Activated T-helper 2 cell treated with anti-CD3 and anti-CD28 coated beads, Interferon-gamma antibody, Interleukin-2, Interleukin-4, amounts not matched to agents 10 μg/mL and 5 μg/mL and 100 μg/mL, durations not matched to agents 14 hours and 24 hours and 36 hours (primary cell): ENCODE measurements at places on chromosomes 4 and X. TPM values are rescaled to one million over a fixed set of nuclear protein-coding genes. Genes with fewer than 3 reads are reported as not detected.

- DNase-seq = no peak
Measured at GRCh38 chr4:86924811-86925210, 10.0 kb upstream of the AFF1 start.

DNA sequence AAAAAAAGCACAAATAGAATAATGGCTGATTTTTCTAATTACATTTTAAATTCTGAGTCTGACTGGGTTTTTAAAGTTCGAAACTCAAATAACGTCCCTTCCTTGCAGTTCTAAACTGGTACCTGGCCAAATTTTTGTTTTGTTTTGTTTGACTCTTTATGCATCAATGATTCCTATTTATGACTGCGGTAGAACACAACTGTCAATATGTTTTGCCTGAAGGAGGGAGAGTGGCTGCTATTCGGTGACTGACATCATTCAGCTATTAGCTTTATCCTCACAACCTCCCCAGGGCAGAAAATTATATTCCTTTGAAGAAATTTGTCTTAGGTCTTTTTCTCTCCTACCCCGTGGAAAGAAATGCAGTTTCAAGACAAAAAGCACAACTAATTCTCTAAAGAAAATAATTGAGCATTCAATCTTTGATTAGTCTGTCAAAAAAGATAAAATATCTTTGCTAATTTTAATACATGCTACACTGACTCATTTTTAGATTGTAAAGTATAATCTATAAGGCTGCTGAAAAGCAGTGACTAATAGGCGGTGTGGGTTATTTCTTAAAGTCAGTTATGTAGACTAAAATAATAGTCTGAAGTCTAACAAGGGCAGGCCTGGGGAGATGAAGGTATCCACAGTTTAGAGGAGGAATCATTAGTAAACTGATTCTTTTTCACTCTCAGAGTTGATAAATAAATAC is 61.9 kb downstream of the TMEM150C start:
- no peak for DNase-seq

DNA sequence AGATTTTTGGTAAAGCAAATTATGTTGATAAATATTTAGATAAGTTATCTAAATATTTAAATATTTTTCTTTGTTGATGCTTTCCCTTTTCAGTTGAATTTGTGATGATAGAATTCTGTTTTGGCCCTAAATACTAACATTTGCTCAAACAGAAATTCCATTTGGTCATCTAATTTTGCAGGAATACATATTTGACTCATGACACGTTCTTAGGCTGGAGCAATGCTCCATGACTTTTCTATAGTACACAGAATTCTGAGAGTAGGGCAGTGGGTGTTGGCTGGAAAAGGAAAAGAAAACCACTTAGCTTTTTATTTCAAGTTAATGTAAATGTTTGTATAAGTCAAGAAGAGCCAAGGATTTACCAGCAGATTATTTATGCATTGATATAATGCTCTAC is 58.6 kb upstream of the GK2 start:
- DNase-seq = no peak

GRCh38 chrX:131792356-131792749 is 230.7 kb upstream of the STK26 start:
- no peak for DNase-seq

- DNase-seq = no peak
Measured at GRCh38 chr4:122532766-122533165, 76.2 kb upstream of the IL2 start.

- DNase-seq = no peak
Measured at GRCh38 chr4:102518703-102519131, 17.6 kb downstream of the NFKB1 start.

GRCh38 chrX:79444694-79445210 is 77.6 kb upstream of the ITM2A start:
- DNase-seq = no peak

GRCh38 chrX:37906357-37906756 is 59.0 kb upstream of the DYNLT3 start:
- DNase-seq = no peak

DNA sequence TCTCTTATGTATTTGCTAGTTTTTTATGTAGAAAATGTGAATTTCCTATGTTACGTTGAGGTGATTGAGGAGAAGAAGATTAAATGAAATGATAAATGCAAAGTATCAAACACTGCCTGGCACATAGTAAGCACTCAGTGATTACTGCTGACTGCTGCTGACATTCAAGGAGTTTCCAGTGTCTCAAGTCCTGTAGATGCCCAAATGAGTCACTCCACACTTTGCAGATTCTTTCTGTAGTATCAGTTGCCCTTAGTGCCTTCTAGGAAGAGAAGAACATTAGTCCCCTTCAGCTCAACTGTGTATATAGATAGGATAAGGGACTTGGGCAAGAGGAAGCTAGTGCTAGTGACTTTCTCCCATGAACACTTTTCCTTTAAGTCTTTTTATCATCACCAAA is 240.5 kb upstream of the TEX13A start:
- no peak for DNase-seq

GRCh38 chr4:3801931-3802550 is 35.9 kb downstream of the ADRA2C start:
- no peak for DNase-seq

GRCh38 chr4:87498446-87498900 is 30.7 kb downstream of the SPARCL1 start:
- DNase-seq = no peak

- DNase-seq = no peak
Measured at GRCh38 chr4:25002681-25003080, 28.1 kb downstream of the LGI2 start.

GRCh38 chr4:1839282-1839681 is 16.7 kb downstream of the LETM1 start:
- DNase-seq = no peak

GRCh38 chr4:47686294-47686872 is 151.5 kb downstream of the CORIN start:
- DNase-seq = peak; percentile 32

GRCh38 chr4:26093551-26093950 is 179.5 kb downstream of the SMIM20 start:
- DNase-seq = no peak

- no peak for DNase-seq
Measured at GRCh38 chr4:17173300-17173699, 274.9 kb upstream of the LDB2 start.

- DNase-seq = no peak
Measured at GRCh38 chr4:110224812-110225211, 26.4 kb upstream of the ELOVL6 start.

GRCh38 chrX:49996474-49996873 is 74.1 kb downstream of the CLCN5 start:
- DNase-seq = no peak

GRCh38 chr4:39994406-39994805 is 16.7 kb upstream of the PDS5A start:
- DNase-seq = no peak

DNA sequence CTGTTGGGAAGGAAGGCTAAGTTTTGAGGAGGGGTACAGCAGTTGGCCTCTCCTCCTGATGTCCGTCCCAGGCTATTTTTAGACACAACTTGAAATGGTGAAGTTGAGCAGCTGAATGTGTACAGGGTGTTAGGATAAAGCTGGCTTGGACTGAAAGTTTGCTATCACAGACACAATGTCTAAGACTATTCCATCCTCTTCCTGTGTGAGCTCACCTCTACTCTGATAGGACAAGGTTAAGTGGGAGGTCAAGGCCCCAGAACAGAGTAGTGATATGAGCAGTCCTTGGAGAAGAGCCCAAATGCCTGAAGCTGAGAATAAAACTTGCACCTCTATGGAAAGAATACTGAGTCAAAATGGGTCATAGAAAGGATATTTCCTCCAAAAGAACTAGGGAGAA is 4.1 kb downstream of the ATP1B4 start:
- DNase-seq = no peak

DNA sequence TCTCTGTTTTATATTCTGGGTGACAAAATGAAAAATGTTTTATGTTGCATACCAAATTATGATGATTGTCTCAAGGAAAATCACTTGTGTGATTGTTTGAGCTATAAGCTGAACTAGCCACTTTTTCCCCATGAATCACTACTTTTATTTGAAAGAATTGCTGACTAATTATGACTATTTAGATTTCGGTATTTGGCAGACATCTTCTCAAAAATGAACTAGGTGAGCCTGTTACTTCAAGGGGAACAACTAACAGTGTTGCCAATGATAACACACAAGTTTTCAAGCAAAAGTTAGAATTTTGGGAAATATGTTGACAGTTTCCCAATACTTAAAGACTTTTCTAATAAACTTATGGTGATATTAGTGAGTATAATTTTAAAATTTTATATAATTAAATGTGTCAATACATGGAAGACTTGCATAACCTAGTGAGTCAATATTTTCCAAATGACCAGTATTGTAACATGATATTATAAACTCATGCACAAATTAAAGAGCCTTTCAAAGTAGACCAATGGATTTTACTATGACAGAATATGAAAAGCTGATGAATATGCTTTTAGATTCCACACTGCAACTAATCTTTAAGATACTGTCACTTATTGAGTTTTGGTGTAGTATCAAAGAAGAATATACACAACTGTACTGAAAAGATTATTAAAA is 187.7 kb upstream of the GATB start:
- DNase-seq = no peak

- DNase-seq = no peak
Measured at GRCh38 chrX:7965436-7965835, 38.2 kb upstream of the PNPLA4 start.

DNA sequence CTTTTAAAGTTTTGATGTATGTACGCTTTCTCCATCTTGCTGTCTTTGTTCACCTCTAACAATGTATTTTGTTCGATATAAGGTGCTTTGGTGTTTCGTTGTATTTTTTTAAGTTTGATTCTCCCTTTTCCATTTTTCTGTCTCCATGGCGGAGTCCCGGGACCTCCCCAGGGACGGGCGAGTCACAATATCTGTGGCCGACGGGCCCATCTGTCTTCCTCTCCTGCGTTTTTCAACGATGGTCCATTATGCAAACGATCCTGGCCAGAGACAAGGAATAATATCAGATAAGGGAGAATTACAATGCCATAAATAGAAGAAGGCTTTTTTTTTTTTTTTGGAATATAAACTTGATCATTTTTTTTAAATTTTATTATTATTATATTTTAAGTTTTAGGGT is 112.3 kb upstream of the SHOX start:
- DNase-seq = no peak

DNA sequence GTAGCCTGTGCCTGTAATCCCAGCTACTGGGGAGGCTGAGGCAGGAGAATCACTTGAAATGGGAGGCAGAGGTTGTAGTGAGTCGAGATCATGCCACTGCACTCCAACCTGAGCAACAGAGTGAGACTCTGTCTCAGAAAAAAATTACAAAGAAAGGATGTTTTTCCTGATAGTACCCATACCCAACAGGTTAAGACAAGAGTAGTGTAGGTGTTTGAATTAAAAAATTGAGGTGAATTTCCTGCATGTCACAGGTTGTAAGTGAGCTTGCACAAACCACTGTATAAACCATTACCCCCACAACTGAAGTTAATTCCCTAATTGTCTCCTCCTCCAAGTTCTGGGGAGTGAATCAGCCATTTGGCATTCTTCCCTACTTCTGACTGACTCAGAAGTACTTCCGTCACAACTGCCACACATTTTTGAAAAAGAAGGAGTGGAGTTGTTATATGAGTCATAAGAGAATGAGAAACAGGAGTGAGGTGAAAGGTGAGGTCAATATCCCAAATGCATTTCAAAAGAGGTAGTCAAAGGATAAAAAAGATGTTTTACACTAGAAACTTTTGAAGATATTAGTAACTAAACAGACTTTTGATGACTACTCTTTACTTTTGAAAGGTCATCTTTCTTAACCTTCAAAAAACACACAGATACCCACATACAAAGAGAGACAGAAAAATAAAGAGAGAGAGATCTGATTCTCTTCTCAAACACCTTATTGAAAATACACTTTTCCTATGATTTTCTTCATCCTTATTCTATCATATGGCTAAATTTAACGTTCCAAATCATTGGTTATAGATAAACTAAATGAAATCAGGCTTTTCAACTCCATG is 134.5 kb downstream of the BTC start:
- DNase-seq = no peak

GRCh38 chrX:95071621-95072020 is 1397.6 kb downstream of the FAM133A start:
- DNase-seq = no peak

DNA sequence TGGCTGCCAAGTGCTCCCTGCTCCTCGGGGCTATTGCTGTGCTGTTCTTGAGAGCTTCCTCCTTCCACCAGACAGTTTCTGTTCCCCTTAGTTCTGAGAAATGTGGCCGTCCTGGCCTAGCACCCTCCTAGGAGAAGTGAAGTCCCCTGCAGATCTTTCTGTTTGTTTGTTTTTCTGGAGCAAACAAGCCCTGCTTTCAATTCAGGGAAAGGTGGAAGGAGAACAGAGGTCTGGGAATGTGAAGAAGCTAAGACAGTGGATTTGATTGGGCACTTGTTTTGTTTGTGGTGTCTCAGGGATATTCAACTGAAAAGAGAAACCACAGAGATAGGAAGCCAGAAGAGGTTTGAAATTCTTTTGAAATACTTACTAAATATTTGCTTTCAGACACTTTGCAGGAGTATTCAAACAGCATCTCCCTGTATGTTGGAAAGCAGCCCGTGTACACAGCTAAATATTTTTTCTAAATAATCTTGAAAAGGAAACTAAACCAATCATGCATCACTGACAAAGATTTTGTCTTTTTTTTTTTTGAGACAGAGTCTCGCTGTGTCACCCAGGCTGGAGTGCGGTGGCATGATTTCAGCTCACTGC is 36.5 kb upstream of the PPM1K start:
- peak; percentile 35 for DNase-seq

GRCh38 chrX:45668686-45669443 is 468.2 kb upstream of the DIPK2B start:
- no peak for DNase-seq

DNA sequence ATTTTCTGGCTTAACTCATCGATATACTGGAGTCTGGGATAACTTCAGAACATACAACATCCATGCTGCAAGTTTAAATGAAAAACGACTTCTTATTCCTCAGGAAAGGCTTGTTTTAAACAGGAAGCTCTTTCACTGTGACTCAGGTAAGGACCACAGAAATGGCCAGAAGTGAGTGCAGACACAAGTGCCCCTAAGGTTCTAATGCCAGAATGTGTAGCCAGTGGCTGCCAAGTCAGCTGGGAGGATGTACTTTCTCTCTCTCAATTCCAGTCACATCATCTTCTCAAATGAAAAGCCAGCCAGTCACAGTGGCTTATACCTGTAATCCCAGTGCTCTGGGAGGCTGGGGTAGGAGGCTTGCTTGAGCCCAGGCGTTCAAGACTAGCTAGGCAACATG is 144.6 kb downstream of the SH3KBP1 start:
- no peak for DNase-seq

- DNase-seq = no peak
Measured at GRCh38 chr4:75598390-75598789, 31.9 kb downstream of the CDKL2 start.

The TCEAL7 gene
- not detected in 2 replicates for total RNA-seq

The SLC6A8 gene
- 2.2 and 2.5 TPM in 2 replicates for total RNA-seq

The HPGD gene
- total RNA-seq = 0.48 and 1.2 TPM in 2 replicates

The CENPU gene
- 60.9 and 74.2 TPM in 2 replicates for total RNA-seq

The STPG2 gene
- not detected in 2 replicates for total RNA-seq

The SLC39A8 gene
- total RNA-seq = 136 TPM in 2 replicates

The UGT2B10 gene
- not detected in 2 replicates for total RNA-seq

The CENPVL1 gene
- total RNA-seq = not detected in 2 replicates

The COL4A5 gene
- total RNA-seq = not detected in 2 replicates

The ODAPH gene
- not detected in 2 replicates for total RNA-seq

The CTAG1B gene
- not detected in 2 replicates for total RNA-seq

The MECP2 gene
- 58.2 and 58.4 TPM in 2 replicates for total RNA-seq

The DSPP gene
- total RNA-seq = not detected in 2 replicates

The PRKX gene
- 116 and 117 TPM in 2 replicates for total RNA-seq

The SSX1 gene
- total RNA-seq = not detected in 2 replicates

The EXOC1L gene
- total RNA-seq = not detected in 2 replicates

The DIPK2B gene
- total RNA-seq = not detected in 2 replicates

The SPOCK3 gene
- not detected in 2 replicates for total RNA-seq

The GAB1 gene
- 0.78 and 0.96 TPM in 2 replicates for total RNA-seq

The TLR2 gene
- 0.25 and 1.1 TPM in 2 replicates for total RNA-seq

The NEUROG2 gene
- not detected in 2 replicates for total RNA-seq
